ENCODE measurements at places on chromosomes 7 and 10. TPM values are rescaled to one million over a fixed set of nuclear protein-coding genes. Genes with fewer than 3 reads are reported as not detected.
A peak's percentile ranks its signal among the peaks of the same experiment; 100 is the strongest.

DNA sequence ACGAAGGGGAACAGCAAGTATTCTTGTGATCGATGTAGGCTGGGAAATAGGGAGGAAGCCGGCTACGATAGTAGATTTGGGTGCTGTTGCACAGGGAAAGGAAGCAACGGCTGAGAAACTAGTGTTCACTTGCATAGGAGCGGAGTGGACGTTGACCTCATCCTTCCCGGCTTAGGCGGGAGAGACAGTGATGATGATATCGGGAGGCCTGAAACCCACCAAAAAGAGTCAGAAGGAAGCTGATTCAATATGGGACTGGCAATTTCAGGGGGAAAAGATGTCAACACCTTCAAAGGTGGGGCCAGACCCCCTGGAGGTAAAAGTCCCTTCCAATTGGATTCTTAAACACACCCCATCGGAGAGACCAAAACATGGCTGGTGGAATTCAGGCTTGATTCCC lies 61.3 kb downstream of the CARD11 start:
- H3K4me3 ChIP-seq, result no peak overlapping the region
- no peak for DNase-seq
- H3K27ac ChIP-seq, result peak overlapping the region; percentile 82
- no peaks in the 10 kb centered on the region for H3K27me3 ChIP-seq
- peaks cover 23% of the 10 kb centered on the region for H3K36me3 ChIP-seq
- peaks cover 89% of the 10 kb centered on the region for H3K4me1 ChIP-seq

Gene SHH
- not detected for total RNA-seq

GRCh38 chr7:106777674-106778299 lies 87.3 kb upstream of the PIK3CG start:
- H3K27me3 ChIP-seq, result no peaks in the 10 kb centered on the region
- peaks cover 24% of the 10 kb centered on the region for H3K4me1 ChIP-seq
- no peak overlapping the region for H3K27ac ChIP-seq
- H3K4me3 ChIP-seq, result no peak overlapping the region
- DNase-seq, result no peak

Gene FEZF1
- not detected for total RNA-seq

DNA sequence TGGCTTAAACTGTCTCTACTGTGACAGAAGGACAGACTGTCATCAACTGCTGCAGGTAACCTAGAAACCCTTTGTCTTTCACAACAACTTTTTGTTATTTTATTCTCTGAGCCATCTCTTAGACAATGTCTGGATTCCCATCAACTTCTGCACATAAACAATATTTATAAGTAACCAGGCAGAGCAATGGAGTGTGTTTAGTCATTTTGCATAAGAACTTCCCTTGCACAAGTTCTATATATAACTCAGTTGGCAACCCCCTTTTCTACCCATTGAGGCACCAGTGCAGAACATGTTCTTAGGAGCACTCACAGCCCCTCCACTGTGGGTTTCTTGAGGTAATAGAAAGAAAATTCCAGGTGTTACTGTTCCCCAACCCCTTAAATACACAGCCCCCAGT lies 65.0 kb upstream of the IL6 start:
- no peak overlapping the region for H3K4me3 ChIP-seq
- peaks cover 20% of the 10 kb centered on the region for H3K27me3 ChIP-seq
- H3K4me1 ChIP-seq, result peaks cover 36% of the 10 kb centered on the region
- peaks cover 2% of the 10 kb centered on the region for H3K36me3 ChIP-seq
- DNase-seq, result no peak
- H3K27ac ChIP-seq, result peak overlapping the region; percentile 7

DNA sequence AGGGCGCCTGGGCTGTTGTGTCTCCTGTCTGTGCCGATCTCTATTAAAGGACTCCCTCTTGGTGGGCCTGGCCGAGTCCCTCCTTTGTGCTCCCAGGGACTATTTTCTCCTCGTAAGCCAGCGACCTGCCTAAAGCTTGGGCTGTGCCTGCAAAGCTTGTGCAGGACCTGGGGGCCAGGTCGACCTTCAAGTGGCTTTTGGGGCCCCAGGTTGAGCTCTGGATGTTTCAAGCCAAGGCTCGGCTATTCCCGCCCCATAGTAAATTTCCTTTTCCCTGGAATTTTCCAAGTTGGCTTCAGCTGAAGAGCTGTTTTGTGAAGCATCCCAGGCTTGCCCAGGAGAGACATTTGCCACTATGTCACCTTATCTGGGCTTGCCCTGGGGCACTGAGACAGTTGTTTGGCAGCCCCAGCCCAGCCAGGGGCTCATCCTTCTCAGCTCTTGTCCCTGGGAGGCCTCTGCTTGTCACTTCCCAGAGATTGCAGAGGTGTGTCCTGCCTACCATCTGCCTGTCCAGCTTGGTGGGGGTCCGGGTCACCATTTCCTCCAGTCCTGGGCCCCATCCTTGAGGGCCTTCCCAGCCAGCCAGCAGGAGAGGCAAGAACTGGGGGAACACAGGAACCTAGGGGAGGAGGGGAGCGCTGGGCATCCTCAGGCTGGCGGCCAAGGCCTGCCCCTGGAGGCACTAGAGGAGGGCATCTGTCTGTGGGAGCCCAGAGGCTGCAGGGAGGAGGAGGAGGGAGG lies 20.2 kb downstream of the ZMIZ2 start:
- DNase-seq, result no peak
- H3K27me3 ChIP-seq, result no peaks in the 10 kb centered on the region
- H3K27ac ChIP-seq, result peak overlapping the region; percentile 39
- H3K36me3 ChIP-seq, result peaks cover 27% of the 10 kb centered on the region
- peaks cover 35% of the 10 kb centered on the region for H3K4me1 ChIP-seq

DNA sequence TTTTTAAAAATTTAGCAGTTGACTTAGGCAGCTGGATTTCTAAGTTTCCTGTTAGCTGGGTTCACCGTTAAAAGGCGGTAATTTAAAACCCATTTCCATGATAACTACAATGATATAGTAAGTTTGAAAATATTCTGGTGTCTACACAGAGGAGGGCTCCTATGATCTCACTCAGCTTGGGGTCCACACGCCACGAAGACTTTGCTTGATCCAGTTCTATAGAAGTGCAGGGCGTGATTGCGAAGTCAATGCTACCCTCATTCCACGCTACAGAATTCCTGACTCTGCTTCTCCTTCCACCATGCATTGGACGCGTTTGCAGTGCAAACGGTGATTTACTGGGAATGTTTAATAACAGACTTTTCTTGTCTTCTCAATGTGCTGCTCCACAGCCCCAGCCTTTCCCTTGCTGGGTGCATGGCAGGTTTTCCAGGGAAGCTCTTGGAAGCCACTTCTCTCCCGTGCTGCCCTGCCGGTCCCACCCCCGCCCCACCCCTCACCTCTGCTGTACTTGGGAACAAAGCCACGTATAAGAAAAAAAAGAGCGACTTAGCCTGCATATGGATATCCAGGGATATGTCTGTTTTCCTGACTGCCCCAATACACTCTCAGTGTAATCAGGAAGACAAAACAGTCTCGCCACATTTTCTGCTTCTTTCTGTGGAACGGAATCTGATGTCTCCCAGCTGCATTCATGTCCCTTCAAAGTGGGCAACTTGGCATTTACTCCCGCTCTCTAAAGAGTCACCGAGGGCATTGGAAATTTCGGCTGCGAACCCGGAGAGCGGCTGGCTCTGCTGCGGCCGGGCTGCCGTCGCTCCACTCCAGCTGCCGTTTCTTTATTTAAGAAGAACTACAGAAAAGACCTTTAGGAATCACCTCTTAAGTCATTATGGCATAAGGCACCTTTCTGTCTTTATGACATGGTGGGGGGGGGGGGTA lies 434.4 kb upstream of the MGMT start:
- no peaks in the 10 kb centered on the region for H3K36me3 ChIP-seq
- no peaks in the 10 kb centered on the region for H3K27me3 ChIP-seq
- no peak overlapping the region for H3K4me3 ChIP-seq
- no peak overlapping the region for H3K27ac ChIP-seq
- no peak for DNase-seq

DNA sequence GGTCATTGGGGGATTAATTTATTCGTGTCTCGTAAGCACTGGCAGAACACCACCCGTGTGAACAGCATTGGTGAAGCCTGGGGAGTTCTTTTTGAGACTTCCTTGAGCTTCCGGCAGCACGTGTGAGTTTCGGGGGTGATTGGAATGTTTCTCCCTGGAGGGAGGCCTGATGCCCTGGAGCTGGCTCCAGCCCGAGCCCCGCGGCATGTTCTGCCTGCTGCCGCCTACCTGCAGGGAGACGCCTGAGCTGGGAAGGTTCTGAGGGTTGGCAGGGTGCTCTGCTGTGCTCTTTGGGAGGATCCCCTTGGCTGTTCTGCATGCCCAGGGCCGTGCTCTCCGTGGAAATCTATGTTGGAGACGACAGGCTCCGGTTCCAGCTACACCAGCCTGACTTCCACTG lies 159.3 kb downstream of the MGMT start:
- peaks cover 2% of the 10 kb centered on the region for H3K4me1 ChIP-seq
- H3K4me3 ChIP-seq, result no peak overlapping the region
- H3K27me3 ChIP-seq, result no peaks in the 10 kb centered on the region
- no peak for DNase-seq
- peaks cover 47% of the 10 kb centered on the region for H3K36me3 ChIP-seq

DNA sequence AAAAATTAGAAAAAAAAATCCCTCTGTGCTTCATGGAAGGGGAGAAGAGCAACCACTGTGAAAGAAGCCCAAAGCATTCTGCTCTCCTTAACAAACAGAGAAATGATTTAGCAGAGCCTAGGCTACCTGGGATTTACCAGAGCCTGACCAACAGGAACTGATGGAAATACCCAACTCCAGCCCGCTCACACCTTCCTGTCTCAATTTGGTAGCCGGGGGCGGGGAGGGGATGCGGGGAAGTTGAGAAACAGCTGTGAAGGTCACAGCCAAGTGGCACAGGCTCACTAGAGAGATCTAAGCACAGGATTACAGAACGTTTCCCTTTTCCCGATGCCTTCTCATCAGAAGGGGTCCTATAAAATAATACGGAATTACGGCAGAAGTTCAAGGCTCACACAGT lies 17.6 kb downstream of the RSU1 start:
- peak; percentile 60 for DNase-seq
- no peak overlapping the region for H3K4me3 ChIP-seq
- H3K4me1 ChIP-seq, result peaks cover 44% of the 10 kb centered on the region
- H3K27me3 ChIP-seq, result no peaks in the 10 kb centered on the region
- H3K27ac ChIP-seq, result peak overlapping the region; percentile 29

DNA sequence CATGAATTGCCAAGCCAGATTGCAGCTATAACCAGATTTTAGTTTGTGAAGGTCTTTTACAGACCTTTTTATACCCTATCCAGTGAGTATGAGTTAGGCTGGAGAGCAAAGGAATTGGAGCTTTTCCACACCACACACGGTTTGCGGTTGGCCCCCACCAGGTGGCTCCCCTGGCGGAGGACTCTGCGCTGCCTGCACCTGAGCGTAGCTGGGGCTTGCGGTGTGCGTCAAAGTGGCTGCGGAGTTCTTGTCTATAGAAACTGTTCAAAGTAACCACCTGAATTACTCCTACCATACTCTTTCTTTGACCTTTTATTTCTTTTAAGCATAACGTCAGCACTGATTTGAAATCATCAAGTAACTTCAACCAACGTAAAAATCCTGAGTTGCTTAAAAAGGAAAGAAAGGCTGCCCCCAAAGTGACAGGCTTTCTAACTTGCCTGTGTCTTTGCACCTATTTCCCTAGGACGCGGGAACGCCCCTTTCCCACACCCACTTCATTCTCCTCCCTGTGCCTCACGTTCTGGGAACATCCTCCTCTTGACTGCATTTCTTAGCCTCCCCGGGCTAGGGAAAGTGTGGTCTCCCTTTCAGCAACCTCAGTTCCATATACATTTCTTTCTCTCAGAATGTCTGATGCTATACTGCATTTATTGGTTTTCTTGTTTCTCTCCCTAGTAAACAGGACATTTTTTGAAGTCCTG lies 47.6 kb upstream of the TMEM72 start:
- peaks cover 34% of the 10 kb centered on the region for H3K27me3 ChIP-seq
- no peaks in the 10 kb centered on the region for H3K36me3 ChIP-seq
- peaks cover 7% of the 10 kb centered on the region for H3K4me1 ChIP-seq
- no peak overlapping the region for H3K4me3 ChIP-seq
- H3K27ac ChIP-seq, result no peak overlapping the region

- H3K36me3 ChIP-seq, result no peaks in the 10 kb centered on the region
- no peaks in the 10 kb centered on the region for H3K27me3 ChIP-seq
- H3K4me3 ChIP-seq, result no peak overlapping the region
- no peaks in the 10 kb centered on the region for H3K4me1 ChIP-seq
- no peak for DNase-seq
Observed at GRCh38 chr10:80583685-80584084, 46.0 kb downstream of the SH2D4B start.

GRCh38 chr7:94182066-94182465 lies 177.9 kb upstream of the BET1 start:
- H3K4me1 ChIP-seq, result peaks cover 3% of the 10 kb centered on the region
- DNase-seq, result no peak
- H3K36me3 ChIP-seq, result no peaks in the 10 kb centered on the region
- no peak overlapping the region for H3K4me3 ChIP-seq

- H3K27me3 ChIP-seq, result no peaks in the 10 kb centered on the region
- H3K27ac ChIP-seq, result no peak overlapping the region
- DNase-seq, result no peak
- no peak overlapping the region for H3K4me3 ChIP-seq
Observed at GRCh38 chr10:113872139-113873030, 17.9 kb downstream of the NHLRC2 start.

Gene CFAP46
- total RNA-seq, result 0.07 TPM

Gene SCART1
- 6.2 TPM for total RNA-seq

DNA sequence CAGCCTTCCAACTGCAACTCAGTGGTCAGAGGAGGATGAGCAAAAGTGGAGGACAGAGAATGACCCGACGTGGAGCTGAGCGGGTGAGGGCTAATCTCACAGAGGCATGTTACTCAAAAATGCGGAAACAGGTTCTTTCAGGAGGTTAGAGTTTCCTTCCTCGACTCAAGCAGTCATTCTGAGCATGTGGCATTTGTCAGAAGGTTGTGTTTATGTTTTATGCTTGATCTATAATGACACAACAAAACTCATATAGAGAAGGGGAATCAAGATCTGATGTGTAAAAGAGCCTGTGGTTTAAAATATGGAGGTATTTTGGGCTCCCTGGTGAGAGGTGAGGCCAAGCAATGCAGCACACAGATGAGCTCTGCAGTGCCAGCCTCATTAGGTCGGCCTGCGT lies 311.4 kb downstream of the ADARB2 start:
- no peak for DNase-seq
- no peak overlapping the region for H3K4me3 ChIP-seq
- peaks cover under 1% of the 10 kb centered on the region for H3K4me1 ChIP-seq
